Stimulated activated CD8-positive, alpha-beta memory T cell treated with anti-CD3 and anti-CD28 coated beads, Interleukin-2, amount 100 ng/mL, for 1 hour (primary cell): ENCODE measurements at places on chromosomes 16 and 17.

DNA sequence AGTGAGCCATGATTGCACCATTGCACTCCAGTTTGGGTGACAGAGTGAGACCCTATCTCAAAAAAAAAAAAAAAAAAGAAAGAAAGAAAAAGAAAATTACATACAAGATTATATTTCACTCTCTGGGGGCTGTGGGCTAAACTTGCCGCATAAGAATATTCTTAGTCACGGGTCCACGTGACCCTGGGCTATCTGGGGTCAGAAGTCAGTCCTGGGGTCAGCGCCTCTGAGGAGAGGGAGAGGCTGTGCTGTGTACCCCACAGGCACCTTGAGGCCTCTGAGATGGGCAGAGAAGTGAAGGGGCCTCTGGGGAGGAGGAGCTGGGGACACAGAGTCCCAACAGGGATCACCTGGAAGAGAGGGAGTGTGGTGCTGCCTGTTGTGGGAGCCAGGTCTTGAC, 5.8 kb upstream of the CD79B start:
- DNase-seq: no peak

DNA sequence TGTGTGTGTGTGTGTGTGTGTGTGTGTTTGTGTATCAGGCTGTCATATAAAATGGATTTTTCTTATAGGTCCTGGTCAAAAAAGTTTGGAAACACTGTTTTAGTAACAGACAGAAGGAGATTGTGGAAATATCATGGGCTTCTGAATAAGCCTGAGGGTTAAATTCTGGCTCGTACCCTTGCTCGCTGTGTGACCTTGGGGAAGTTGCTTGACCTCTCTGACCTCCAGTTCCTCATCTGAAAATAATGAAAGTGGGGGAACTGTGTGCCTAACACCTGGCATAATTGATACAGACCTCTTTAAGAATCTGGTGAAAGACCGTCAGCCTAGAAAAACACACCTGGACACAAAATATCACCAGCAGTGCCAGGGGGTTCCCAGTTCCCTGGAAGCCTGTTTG, 25.6 kb upstream of the PIK3R6 start:
- no peak for DNase-seq

DNA sequence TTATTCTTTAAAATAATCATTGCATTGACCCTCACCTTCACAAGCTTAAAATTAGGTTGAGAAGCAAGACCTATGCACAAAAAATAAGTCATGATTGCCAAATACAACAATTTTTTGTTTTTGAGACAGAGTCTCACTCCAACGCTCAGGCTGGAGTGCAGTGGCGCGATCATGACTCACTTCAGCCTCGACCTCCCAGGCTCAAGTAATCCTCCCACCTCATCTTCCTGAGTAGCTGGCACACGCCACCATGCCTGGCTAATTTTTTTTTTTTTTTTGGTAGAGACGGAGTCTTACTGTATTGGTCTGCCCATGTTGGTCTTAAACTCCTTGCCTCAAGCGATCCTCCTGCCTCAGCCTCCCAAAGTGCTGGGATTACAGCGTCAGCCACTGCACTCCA, 24.2 kb downstream of the ZNF652 start:
- no peak for DNase-seq

- no peak for DNase-seq
These were observed 19.5 kb downstream of the USP7 start for GRCh38 chr16:8943966-8944759.

GRCh38 chr17:48523010-48523409, 7.8 kb downstream of the HOXB1 start:
- no peak for DNase-seq

DNA sequence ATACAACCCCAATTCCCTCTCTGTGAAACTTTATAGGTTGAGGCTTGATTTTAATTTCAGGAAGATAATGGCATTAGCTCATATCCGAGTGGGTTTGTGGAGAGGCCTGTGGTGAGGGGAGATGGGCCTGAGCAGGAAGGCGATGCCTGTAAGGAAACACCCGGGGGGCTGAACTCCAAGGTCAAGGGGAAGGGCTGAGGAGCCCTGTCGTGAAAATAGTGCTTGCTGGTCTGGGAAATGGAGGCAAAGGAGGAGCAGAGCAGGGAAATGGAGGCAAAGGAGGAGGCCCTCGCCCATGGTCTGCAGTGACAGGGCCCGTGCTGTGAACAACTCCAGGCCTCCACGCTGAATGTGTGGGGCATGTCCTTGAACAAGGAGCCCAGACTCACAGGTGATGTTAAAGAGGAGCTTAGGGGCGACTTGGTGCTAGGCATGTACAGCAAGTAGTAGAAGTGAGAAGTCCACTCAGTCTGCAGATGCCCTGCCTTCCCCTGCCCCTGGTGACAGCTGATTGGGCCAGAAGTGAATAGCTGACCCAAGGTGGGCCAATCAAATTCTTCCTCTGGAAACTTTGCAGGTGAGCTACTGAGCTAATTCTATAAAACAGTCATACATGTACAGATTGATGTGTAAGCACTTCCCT, 38.1 kb downstream of the MRPS23 start:
- no peak for DNase-seq

- DNase-seq: no peak
These were observed 914 bp upstream of the GPRC5B start for GRCh38 chr16:19885451-19886072.

GRCh38 chr17:73224237-73224636, 31.4 kb downstream of the COG1 start:
- no peak for DNase-seq

- no peak for DNase-seq
These were observed 163.5 kb downstream of the RAB11FIP4 start for GRCh38 chr17:31554930-31555329.

DNA sequence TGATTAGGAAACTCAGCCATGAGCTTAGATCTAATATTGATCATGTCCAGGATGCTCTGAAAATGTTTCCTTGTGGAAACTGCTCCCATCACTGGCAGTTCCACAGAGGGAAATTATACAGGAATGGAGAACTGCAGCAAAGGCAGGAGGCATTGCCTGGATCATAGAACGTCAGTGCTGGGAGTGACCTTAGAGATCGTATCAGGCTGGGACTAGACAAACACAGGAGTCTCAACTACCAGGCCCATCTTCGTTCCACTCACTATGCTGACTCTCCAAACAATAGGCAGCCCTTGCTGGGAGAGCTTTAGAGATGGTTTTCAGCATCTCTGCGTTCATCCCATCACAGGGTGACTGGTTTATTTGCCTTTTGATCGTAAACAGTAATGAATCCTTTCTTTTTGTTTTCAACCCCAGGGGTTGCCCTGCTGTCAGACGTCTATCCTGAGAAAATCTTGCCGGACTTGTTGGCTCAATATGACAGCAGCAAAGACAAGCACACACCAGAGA, 130.3 kb downstream of the TANGO6 start:
- no peak for DNase-seq

DNA sequence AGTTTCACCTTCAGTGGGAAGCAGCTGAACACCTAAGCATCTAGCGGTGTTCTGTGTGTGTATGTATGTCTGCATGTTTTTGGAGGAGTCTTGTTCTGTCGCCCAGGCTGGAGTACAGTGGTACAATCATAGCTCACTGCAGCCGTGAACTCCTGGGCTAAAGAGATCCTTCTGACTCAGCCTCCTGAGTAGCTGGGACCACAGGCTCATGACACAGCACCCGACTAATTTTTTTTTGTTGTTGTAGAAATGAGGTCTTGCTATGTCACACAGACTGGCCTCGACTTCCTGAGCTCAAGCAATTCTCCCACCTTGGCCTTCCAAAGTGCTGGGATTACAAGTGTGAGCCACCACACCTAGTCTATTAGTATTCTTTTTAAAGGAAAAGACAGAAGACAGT, 30.2 kb upstream of the FAAP100 start:
- no peak for DNase-seq

GRCh38 chr16:64773638-64774037, 348.2 kb downstream of the CDH11 start:
- no peak for DNase-seq

DNA sequence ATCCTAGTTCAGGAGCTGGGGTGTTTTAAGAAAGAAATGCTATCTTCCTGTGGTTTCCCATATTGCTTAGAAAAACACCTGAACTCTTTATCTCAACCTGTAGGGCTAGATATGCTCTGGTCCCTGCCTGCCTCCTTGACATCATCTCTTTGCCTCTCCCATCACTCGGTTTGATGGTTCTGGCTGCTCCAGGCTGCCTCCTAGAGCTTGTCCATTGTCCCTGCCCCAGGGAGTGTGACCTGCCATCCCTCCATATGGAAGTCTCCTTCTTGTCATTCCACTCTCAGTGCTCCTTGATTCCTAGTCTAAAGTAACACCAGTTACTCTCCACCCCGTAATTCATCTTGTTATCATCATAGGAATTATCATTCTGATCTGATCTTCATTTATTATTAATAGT, 369.0 kb upstream of the EEF2KMT start:
- DNase-seq: no peak

DNA sequence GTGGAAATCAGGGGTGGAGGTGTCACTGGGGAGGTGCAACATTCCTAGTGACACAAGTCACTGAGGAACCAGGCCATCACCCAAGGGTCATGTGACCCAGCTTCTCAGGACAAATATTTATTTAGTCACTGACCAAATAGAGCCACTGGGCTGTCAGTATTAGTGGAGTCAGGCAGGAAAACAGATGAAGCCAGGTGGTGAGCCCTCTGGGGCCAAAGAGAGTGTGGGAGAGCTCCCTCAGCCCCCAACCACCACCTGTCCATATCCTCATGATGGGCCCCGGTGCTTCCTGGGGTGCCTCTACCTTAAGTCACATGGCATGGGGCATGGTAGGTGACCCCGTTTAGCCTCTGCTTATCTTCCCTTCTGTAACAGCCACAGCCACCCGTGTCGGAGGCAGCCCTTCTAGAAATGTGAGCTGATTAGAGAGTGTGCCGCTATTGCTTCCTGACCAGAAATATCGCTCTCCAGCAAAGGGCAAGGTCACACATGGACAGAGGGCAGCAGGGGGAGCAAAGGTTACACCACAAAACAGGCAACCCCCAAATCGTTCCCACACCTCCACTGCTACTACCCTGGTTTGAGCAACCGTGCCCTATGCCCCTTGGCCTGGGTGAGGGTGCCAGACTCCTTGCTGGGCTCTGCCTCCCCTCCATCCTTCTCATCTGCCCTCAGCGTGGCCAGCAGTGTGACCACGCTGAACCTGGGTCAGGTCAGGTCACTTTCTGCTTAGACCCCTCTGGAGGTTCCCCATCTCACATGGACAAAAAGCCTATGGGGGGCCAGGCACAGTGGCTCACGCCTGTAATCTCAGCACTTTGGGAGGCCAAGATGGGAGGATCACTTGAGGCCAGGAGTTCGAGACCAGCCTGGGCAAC, 8.6 kb upstream of the AKTIP start:
- no peak for DNase-seq

DNA sequence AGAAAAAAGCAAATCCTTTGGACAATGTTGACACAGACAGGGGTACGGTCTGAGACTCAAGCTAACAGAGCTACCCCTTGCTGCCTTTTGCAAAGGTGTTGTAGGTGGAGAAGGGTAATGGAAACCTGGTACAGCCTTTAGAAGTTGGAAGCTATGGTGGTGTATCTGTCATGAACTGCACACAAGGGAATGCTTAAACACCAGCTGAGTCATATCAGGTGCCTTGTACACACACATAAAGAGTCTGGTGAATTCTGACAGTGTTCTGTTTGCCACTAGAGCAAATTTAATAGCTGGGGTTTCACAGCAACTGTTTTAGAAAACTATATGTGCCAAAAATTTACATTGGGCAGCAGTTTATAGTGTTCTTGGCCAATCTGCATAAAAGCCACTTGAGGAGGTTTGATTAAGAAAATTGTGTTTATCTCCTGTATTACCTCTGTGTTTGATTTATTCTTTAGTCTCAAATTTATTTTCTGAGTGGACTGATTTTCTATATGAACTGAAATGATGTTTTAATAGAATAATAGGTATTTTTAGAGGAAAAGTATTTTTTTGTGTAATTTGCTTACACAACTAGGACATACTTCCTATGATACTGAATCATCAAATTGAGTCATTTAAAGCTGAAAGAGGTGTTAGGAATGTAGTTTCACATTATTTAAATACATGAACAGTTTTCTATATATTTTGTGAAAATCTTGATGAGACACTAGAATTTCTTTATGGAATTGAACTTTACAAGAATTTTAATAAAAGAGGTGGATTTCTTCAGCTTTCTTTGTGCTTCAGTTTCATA, 136.9 kb downstream of the MAP2K6 start:
- no peak for DNase-seq

DNA sequence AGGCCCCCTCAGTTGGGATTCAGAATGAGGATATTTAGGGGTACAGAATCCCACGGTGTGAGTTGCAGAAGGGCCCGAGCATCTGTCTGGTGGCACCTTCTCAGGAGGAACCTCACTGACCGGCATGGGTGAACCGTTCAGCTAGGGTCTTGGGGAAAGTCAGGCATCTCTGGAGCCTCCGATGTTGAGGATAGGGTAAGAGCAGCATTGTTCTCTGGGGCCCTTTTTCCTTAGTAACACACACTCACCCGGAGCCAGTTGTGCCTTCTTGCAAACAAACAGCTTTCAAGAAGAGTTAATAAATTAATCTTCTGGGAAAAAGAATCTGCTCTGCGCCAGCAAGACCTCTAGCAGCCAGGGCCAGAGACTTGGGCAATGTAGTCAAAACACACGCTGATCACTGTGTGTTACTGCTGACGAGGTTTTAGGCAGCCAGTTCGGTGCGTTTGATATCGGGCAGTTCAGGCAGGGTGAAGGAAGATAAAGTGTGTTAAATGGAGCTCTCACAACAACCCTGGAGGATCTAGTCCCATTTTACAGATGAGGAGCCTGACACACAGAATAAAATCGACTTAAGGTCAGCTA, 48.9 kb downstream of the MSI2 start:
- no peak for DNase-seq

GRCh38 chr17:49836111-49837030, 11.5 kb downstream of the TAC4 start:
- no peak for DNase-seq

- no peak for DNase-seq
These were observed 102.8 kb upstream of the PLCG2 start for GRCh38 chr16:81676066-81676882.

DNA sequence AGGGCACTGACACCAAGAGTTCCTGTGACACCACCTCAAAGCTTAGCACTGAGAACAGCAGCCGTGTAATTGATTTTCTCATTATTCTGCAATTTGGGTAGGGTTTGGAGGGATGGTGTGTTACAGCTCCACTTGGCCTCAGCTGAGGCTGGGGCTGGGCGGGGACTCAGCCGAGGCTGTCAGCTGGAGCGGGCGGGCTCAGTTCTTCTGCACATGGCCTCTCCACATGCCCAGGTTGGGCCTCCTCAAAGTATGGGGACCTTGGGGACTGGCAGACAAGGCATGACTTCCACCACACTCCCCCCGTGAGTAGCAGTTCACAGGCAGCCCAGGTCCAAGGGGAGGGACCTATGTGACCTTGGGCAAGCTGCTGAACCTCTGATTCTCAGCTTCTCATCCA, 171.5 kb downstream of the IRF8 start:
- DNase-seq: no peak

DNA sequence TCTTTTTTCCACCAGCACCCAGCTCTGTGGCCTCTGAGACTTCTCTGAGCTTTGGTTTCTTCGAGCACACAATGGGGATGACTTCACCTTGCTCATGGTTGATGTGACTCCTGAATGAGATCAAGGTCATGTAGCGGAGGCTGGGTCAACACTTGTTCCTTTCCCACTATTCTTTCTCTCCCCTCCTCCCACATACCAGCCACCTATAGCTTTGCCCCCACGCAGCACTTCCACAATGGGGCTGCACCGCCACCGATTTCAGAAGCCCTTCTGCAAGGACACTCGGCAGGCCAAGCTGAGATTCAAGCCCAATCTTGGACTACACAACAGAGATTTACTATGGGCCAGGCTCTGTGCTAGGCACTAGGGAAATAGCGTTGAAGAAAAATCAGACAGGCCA, 14.4 kb downstream of the TRIM25 start:
- DNase-seq: no peak

- DNase-seq: no peak
These were observed 135.1 kb downstream of the CDH13 start for GRCh38 chr16:82761858-82762257.

- peak; percentile 29 for DNase-seq
These were observed 14.4 kb upstream of the ALDH3A1 start for GRCh38 chr17:19762515-19762961.
